ENCODE measurements at places on chromosomes 1 and 21.

- DNase-seq, result no peak
These were observed 62.0 kb downstream of the TNN start for GRCh38 chr1:175129644-175129996.

- DNase-seq, result no peak
These were observed 69.0 kb downstream of the BRINP2 start for GRCh38 chr1:177239792-177240191.

GRCh38 chr1:244444854-244445253 lies 6.9 kb downstream of the ADSS2 start:
- DNase-seq, result peak; percentile 21

GRCh38 chr21:19683492-19683891 lies 1279.9 kb upstream of the TMPRSS15 start:
- DNase-seq, result no peak

DNA sequence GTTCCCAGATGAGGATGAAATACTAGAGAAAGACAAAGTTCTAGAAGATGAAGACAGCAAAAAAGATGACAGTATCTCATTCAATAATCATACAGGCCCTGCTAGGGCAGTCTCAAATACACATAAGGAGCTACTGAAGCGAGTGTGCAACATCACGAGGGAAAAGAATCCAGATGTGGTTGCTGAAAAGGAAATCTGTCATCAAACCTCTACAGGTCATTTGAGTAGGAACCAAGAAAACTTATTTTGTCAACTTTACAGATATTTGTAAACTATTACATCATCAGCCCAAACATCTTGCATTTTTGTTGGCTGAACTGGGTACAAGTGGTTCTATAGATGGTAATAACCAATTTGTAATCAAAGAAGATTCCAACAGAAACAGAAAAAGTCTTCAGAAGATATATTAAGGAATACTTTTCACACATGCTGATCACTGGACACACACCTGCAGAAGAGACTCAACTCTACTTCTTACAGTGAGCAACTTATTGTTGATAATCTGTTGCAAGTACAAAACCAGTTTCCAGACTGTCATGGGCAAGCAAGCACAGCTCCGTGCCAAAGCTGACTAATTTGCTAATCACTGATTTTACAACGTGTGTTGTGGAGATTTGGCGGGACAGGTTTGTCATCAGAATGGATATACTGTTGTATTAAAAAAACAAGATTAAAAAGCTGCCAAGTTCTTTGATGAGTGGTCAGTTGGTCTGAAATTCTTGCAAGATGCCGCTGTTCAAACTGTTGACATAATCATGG lies 42.1 kb downstream of the TRIM33 start:
- no peak for DNase-seq

DNA sequence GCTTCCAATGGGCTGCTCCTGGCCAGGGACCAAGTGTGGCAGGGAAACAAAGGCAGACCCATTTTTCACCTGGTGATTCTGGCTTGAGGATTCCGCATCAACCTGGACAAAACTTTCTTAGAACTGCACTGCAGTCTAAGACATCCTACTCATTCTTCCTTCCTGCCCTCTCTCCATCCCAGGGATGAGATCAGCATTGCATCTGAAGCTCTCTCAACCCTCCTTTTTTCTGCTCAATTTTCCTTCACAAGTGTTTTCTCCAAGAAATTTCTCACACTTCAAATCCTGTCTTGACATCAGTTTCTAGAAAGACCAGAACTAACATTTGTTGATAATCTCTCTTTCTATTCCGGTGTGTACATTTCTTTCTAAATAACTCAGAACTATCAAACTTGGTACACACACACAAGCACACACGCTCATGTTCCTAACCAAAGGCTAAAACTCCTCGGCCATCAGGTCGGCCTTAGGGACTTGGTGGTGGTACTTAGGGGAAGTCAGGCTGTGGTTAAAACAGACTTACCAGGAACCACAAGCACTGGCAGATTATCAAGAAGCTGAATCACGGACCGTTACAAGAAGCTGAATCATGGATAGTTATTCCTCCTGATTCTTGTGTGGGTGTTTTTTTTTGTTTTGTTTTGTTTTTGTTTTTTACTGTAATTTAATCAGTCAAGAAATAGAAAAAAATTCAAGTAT lies 21.0 kb upstream of the CXADR start:
- peak; percentile 96 for DNase-seq

DNA sequence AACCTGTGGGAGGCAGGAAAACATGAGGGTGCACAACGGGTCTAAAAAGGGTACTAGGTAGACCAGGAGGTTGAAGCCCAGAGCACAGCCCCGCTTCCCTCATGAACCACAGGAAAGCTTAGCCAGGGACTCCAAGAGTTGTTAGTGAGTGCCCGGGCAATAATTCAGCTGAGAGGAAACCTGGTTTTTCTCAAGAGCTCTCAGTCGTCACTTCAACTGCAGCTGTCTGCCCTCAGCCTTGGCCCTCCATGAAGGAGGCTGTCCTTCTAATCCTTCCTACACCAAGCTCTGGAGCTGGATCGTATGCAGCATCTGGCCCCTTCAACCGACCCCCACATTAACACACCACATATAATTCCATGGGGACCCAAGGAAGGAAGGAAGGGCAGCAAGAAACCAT lies 77.0 kb upstream of the BACE2 start:
- DNase-seq, result no peak

- no peak for DNase-seq
These were observed 2.4 kb downstream of the SELE start for GRCh38 chr1:169731446-169731845.

- no peak for DNase-seq
These were observed 21.5 kb downstream of the PTGER3 start for GRCh38 chr1:71026093-71026492.

DNA sequence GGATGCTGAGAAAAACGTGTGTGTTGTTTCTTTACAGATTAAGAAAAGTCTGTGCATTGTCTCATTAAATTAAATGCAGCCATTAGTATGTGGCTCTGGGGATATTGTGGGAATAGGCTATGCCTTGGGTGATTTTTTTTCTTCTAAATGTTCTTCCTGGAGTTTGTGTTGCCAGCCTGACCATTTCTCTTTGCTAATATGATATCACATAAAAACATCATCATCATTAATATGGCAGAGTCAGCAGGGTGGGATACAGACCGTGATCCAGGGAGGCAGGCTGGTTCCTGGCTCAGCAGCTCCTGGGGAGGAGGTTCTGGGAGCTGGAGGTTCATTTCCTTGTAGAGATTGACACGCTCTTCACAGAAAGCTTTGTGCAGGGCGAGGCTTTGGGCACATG lies 60.7 kb upstream of the SELENON start:
- DNase-seq, result no peak

DNA sequence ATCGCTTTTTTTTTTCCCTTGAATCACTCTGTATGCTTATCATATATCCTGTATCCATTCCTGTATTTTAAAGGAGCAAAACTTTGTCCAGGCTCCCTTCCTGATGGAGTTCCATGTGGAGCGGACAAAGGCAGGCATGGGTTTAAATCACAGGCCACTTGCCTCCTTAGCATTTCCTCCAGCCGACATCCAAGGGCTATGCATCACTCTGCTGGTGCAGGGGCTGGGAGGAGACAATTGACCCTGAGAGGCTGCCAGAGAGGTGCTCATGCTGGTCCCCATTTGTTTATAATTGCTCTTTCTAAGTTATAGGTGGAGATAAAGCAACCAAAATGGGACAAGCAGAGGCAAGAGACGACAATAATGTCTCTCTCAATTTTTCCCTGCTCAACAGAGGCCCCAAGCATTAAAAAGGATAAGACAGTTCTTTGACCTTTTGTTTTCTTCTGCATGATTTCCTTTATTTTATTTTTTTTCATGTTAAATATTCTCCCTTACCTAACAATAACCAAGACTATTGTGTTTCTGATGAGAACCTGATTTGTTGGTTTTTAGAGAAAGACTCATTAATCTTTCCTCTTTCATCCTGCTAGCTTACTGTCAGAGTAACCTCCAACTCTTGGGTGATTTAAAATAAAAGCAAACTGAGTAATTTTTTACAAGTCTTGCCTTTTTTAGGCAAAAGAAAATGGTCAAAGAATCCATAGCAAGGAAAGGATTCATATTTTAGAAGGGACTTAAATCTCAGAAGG lies 353.7 kb downstream of the ADGRL2 start:
- no peak for DNase-seq

- DNase-seq, result peak; percentile 71
These were observed 7.2 kb upstream of the COL6A1 start for GRCh38 chr21:45974073-45975019.

DNA sequence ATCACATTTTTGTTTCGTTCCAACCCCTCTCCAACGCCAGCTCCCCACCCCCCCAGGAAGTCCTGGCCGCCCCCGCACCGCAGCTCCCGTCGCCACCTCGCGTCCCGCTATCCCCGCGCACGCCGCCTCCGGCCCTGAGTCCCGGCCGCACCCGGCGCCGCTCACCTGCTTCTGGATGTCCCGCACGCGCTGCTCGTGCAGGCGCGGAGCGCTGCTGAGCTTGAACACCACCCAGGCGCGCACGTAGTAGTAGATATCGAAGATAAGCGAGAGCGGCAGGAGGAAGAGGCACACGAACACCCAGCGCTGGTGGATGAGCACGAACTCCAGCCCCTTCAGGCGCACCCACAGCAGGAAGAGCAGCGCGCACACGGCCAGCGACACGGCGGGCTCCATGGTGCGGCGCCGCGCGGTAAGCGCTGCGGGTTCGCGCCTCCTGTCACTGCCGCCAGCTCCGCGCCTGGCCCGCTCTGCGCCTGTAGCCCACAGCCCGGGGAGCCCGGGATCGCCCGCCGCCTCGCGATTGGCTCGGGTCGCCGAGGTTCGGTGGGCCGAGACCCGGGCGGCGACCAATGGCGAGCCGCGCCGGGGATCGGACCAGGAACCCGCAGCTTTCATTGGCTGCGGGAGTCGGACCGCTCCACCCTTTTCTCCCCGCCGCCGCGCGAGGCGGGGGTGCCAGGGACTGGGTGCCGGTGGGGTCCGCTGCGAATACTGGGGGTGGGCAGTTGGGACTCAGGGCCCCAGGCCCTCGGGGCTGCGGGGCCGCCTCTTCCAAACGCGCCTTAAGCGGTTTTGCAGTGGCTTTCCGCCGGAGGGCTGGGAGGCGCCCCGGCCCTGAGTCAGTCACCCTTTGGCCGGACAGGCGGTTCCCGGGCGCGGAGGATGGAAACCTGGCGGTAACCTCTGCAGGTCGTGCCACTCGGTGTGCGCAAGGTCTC lies at the start of gene DHCR24:
Gene DHCR24 (minus strand): TSS at position 472 of the 941 bp plus-strand sequence. CDS start 76 bp downstream, at position 396.
- peak; percentile 84 for DNase-seq

DNA sequence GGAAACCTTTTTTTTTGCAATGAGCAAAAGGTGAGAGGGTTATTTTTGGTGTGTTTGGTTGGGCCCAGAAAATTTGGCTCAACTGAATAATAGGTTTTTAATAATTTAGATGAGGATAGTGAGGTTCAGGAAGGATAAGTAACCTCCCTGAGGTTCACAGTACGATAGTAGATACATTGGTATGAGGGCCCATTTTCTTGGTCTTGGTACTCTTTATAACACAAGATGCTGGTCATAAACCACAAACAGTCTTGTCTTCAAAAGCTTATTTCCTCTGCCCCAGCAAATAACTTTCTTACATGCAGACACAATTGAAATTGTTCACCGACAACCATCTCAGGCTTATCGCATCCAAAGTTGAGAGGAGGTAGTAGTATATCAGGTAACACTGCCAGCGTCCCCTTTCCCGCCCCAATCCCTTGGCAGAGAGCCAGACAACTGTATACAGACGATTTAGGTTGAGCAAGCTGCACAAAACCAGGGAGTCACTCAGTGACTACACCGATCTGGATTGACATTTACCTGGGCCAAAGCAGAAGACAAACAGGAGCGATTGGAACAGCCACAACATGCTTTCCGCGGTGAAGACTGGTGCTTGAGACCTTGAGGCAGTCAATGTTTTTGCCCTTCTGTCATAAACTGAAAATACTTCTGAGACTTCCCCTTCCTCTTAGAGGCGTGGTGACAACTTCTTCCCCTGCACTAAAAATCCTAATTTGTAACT lies at the start of gene SLAMF6:
Gene SLAMF6 (minus strand): TSS at position 634 of the 724 bp plus-strand sequence. CDS start 63 bp downstream, at position 571.
- no peak for DNase-seq

- DNase-seq, result no peak
These were observed 2.4 kb downstream of the PAQR7 start for GRCh38 chr1:25873120-25873519.

DNA sequence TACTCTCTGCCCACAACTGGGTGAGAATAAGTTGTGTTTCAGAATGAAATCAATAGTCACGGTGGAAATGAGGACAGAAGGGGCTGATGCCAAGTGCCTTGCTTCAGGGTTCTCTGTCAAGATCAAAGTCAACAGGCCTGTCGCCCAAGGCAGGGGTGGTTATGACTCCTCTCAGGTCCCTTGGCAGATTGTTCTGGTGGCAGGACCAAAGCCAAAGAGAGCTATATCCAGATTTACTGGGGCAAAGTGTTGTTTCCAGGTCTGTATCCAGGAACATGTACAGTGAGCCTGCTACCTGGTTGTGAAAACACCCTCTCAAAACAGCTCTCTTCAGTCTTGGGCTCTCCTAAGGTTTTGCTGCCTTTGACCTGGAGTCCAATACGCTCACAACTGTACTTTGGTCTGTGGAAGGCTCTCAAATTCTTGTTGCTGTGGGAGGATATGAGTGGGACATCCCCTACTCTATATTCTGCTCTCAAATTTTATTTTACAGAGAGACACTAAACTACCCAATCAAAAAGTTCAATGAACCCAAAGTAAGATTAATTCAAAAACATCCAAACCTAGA lies 175.1 kb upstream of the ETV3 start:
- DNase-seq, result no peak

DNA sequence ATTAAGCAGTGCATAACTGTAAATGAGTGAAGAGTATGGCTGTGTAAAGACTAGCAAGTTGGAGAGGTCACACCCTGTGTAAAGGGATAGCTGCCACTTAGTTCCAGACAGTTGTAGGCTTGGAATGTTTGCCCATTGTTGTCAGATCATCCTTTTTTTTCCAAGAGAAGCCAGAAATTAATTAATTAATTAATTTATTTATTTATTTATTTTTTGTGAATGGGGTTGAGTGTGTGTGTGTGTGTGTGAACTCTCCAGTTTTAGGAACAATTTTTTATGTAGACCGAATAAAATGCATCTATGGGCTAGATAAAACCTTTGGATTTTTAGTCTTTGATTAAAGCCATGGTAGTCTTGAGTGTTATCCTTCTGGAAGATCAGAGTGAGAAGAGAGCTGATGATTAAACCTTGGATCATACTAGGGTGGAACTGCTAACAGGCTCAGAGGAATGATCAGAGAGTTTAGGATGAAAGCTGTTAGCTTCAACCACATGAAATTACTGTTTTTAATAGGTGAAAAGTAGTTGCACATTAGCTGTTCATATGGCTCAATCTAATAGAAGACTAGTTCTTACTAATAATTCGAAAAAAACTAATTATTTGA lies 58.4 kb downstream of the OSBPL9 start:
- DNase-seq, result no peak

DNA sequence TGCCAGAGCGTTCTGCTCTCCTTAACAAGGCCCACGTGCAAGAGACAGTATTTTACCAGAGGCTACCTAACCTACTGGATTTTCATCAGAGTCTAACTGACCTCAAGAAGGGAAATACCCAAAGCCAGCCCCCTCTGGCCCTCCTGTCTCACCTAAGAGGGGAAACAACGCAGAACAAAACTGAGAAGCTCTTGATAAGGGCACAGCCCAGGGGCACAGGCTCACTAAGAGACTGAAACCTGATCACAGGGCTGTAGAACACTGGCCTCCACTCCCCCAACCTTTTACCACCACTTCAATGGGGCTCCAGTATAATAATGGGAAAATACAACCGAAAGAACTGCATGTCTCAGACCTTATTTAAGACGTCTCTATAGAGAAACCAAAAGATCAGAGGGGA lies 449.5 kb upstream of the CAMK1G start:
- no peak for DNase-seq

Data from fibroblast of skin of right quadriceps (primary cell).